Suppressor macrophage treated with lipopolysaccharide for 4 hours (primary cell): ENCODE measurements at places on chromosomes 7 and 10.

GRCh38 chr7:115516341-115516740 is 514.2 kb downstream of the TFEC start:
- DNase-seq, result no peak

- no peak for DNase-seq
Observed at GRCh38 chr7:152876749-152877148, 117.2 kb downstream of the ACTR3B start.

DNA sequence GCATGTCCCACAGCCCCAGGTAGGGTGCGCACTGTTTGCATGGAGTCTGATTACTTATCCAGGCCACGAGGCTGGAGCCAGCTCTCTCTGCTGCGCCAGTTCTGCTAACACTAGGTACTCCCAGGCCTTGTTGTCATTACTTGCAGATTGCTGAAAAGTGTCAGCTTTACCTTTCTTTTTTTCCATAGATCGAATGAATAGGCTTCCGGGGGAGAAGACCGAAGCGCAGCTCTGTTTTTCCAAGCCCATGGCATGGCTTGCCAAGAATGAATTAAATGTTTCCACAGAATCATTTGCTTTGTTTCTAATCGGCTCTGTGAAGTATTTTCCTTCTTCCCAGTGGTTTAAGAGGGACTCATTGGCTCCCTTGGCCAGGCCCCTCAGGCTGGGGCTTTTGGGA is 285.8 kb downstream of the BMPER start:
- DNase-seq, result no peak

- no peak for DNase-seq
Observed at GRCh38 chr7:128120116-128120515, 88.9 kb upstream of the LRRC4 start.

- DNase-seq, result no peak
Observed at GRCh38 chr10:126294451-126294850, 93.8 kb downstream of the ADAM12 start.
